CD8-positive, alpha-beta T cell (primary cell): ENCODE measurements at places on chromosomes 3 and 15.

DNA sequence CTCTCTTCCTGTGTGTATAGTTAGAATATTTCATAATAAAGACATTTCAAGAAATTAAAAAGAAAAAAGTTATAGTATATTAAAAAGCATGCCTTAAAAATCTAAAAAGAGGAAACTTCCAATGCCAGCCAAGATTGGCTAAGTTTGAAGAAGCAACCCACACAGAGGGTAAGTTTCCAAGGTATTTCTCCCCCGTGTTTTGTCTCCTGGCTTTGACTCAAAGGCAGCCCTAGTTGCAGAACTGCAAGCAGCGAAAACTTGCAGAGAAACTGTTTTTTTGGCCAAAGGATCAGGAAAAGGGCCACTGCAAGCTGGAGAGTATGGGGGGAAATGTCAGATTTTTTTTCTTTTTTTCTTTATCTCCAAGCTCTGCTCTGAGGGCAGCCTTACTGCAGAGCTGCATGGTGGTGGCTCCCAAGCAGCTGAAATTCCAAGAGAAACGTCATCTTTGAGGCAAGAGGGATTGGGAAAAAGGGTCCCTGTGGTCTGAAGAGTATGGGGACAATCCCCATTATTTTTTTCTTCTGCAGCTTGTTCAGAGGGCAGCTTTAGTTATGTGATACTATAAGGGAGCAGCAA, 23.0 kb downstream of the HACL1 start:
- no peak for DNase-seq

DNA sequence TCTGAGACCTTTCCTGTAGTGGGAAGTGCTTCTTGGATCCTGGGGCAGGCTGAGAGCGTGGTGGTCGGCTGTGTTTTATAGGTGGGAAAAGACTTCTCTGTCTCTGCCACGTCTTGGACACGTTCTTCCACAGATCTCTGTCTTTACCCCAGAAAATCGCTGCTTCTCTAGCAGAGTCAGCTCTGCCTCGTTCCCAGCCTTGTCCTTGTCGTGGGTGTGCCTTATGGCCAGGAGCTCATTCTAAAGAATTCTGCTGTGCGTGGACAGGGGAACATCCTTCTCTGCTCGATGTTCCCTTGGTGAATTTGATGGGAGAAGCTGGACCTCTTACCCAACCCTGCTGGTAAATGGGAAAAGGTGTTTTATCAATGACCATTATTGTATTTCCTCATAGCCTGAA, 433.1 kb upstream of the C2CD4B start:
- no peak for DNase-seq

- DNase-seq, result no peak
These were observed 77.0 kb upstream of the HEG1 start for GRCh38 chr3:125132815-125133214.

GRCh38 chr15:74192751-74193150, 9.8 kb downstream of the STRA6 start:
- DNase-seq, result no peak

- DNase-seq, result no peak
These were observed 63.1 kb upstream of the TSEN2 start for GRCh38 chr3:12421132-12421531.

GRCh38 chr3:168524129-168524528, 428.4 kb upstream of the GOLIM4 start:
- no peak for DNase-seq

DNA sequence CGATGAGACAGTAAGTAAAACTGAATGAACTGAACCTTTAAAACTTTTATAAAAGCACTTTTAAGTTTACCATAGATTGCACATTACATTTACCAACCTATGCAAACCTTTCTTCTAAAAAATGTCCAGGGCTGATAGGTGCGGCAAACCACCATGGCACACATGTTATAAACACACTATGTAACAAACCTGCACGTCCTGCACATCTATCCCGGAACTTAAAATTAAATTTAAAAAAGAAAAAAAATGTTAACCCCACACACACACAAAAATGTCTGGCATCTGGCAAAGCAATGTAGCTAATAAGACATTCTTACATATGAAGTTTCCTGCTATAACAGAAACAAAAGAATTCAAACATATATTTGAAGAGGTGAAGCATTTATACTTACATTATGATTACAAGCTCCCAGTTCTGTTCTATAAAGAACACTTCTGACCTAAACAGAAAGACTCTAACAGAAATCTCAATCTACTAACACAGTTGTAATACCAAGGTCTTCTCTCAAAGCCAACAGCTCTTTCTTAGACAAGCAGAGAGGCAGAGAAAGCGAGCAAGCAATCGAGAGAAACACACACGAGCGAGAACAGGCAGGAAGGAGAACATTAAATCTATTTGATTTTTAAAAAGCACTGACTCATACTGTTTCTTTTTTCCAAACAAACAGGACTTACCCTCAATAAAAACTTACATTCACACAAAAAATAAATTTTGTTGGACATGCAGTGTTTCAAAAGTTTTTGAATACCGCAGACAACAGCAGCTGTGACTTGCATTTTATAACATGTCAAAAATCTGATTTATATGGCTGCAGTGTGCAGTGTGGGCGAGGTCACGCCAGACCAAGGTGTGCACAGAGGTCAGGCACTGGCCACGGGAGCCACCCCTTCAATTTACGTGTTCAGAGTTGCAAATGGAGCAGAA, at the start of gene NRG4:
Gene NRG4, minus strand, starts transcription at position 798 of the 925 bp plus-strand sequence. CDS start 1,194 bp downstream, outside the sequence.
- DNase-seq, result no peak

GRCh38 chr15:77097921-77098320, 27.0 kb upstream of the TSPAN3 start:
- no peak for DNase-seq

GRCh38 chr3:110375751-110376518, 695.7 kb upstream of the NECTIN3 start:
- DNase-seq, result no peak
